T follicular helper cell (primary cell): ENCODE measurements at places on chromosomes 2 and 18.

GRCh38 chr2:206096876-206097275 is 10.9 kb upstream of the INO80D start:
- DNase-seq: no peak

DNA sequence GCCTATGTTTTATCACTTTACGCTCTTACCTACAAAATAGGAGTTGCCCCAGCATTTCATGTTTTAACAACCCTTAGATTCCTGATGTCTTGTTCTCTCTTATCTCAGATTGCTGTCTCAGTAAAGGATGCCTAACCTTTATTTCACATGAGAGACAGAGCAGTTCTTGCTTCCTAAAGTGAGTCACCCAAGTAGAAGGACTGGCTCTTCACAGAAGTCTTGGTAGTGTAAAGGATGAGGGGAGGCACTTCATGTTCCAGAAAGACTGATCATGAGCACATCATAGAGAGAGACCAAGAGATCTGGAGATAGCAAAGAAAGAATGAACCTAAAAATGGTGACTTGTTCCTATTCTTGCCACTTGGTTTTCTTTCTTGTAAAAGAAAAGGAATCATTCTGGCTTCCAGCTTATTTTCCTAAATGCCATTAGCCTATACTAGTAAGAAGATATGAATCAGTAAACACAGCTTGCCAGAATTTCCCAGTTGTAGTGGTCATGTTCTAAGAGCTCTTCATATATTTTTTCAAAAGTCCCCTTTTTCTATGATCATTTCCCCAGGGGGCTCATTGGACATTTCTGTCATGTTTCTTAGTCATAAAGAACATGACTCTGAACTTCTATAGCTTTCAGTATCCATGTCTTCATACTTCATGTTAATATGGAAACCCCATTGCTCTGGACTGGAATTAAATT is 54.9 kb downstream of the MAPRE2 start:
- no peak for DNase-seq

GRCh38 chr2:84888401-84889276 is 7.8 kb upstream of the TRABD2A start:
- peak; percentile 32 for DNase-seq

GRCh38 chr18:59823596-59824195 is 76.1 kb upstream of the PMAIP1 start:
- DNase-seq: no peak

GRCh38 chr2:44479127-44479887 is 117.6 kb downstream of the CAMKMT start:
- DNase-seq: peak; percentile 4

DNA sequence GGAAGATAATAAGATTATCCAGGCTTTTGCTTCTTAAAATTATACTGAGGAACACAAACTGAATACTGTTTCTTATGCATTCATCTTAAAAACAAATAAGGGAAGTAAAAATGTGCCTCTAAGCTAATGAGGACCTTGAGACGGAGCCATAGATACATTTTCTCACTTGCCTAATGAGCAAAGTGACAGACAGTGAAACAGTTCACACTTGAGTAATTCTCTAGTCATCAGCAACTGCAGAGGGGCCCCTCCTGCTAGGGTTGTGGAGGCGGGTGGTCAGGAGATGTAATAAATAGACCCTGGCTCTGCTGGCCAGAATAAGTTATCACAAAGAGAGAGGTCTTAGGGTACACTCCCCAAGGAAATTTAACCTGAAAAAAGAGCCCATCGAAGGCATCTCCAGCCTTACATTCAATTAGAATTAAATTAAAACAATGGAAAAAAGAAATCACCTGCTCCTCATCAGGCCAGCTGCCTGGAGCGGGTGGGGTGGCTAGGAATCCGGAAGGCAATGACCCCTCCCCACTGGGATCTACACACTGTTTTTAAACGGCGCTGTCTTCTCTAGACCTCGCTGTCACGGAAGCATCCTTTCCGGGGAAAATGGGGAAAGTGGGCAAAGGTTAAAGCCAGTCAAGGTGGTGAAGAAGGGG is 32.6 kb upstream of the INSIG2 start:
- no peak for DNase-seq

- DNase-seq: no peak
These were observed 115.2 kb downstream of the RAB3GAP1 start for GRCh38 chr2:135167273-135167672.

DNA sequence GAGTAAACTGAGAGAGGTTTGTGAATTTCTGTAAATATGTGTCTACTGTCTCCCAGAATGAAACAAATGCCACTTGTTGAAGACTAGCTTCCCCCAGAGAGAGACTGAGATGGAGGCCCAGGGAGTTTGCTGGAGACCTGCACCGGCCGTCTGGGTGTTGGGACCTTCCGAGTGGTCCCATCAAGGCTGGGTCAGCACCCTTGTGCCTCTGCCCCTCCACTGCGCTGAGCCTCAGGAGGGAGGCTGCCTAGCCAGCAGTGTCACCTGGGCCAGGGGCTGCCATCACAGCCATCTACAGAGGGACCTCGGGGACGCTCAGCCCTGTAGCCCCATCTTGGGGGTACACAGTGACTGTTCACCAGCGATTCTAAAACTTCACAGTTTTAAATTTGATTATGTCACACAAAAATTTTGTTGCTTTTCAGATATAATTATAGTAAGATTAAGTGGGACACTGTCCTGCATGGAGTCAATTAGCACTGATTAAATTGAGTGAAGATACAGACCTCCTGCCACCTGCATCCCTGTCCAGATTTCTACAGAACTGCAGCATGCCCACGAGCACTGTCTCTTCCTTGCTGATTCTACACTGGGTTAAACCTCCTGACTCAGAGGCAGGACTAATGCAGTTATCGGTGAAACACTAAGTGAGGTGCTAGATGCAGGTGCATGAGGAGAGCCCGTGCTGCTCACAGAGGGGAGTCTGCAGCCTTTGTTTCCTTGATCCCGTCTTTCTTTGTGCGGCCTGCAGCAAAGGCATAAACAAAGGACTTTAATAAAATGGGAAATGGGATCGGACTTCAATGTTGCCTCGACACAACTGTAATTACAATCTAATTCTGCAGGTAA is 50.5 kb downstream of the TMEM18 start:
- DNase-seq: no peak

- no peak for DNase-seq
These were observed 61.8 kb upstream of the SLC66A3 start for GRCh38 chr2:11093467-11093866.

- DNase-seq: no peak
These were observed 345.9 kb downstream of the TSN start for GRCh38 chr2:122101319-122101718.

DNA sequence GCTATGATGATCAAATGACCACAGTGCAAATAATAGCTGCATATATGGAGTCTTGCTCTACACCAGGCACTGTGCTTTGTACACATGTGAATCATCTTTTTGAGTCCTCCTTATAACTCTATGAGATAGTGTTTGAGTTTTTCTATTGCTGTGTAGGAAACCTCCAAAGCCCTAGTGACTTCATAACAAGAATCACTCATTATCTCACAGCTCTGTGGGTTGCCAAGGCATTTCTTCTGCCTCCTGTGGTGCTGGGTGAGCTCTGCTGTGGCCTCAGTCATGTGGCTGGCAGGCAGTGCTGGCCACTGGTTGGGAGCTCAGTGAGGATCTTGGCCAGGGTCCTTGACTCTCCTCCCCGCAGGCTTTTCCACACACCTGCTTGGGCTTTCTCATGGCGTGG is 153.4 kb downstream of the CAPN13 start:
- DNase-seq: no peak

DNA sequence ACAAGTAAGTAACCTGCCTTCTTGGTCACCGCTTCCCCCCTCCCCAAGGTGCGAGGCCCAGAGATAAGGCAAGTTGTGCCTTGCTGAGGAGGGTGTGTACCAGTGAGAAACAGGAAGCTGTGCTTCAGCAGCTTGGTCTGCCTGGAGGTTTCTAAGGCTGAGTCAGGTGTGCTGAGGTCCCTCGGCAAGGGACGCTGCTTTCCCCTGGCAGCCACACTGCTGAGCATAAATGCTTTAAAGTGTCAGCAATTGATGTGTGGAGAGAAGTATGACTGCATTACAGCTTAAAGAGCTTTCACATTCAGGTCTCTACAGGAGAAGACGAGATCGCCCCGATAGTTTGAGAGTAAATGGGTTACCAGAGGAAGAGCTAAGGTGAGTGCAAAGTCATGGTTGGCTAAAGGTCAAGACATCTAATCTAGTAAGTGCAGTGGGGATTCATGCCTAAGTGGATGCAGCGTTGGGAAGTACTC is 86.9 kb downstream of the LIMS1 start:
- peak; percentile 71 for DNase-seq

- DNase-seq: no peak
These were observed 16.6 kb downstream of the SERPINB13 start for GRCh38 chr18:63603772-63604171.
